ENCODE measurements at places on chromosomes 6 and 20.

- peak; percentile 34 for DNase-seq
Observed at GRCh38 chr6:26124781-26125685, 37.8 kb downstream of the HFE start.

DNA sequence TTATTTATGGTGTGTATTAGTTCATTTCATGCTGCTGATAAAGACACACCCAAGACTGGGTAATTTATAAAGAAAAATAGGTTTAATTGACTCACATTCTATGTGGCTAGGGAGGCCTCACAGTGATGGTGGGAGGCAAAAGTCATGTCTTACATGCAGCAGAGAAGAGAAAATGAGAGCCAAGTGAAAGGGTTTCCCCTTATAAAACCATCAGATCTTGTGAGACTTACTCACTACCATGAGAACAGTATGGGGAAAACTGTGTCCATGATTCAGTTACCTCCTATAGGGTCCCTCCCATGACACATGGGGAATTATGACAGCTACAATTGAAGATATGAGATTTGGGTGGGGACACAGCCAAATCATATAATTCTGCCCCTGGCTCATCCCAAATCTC lies 150.0 kb upstream of the AHI1 start:
- DNase-seq: no peak

- DNase-seq: no peak
Observed at GRCh38 chr6:121748850-121749249, 313.4 kb downstream of the GJA1 start.

DNA sequence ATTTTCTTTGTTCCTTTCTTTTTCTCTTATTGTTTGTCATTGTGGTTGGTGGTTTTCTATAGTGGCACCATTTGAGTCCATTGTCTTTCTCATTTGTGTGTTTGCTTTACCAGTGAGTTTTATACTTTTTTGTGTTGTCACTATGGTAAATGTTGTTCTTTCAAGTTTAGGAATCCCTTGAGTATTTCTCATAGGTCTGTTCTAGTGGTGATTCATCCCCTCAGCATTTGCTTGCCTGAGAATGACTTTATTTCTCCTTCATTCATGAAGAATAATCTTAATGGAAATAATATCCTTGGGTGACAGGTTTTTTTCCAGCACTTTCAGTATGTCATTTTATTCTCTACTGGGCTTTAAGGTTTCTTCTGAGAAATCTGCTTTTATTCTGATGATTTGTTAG lies 209.2 kb upstream of the ASCC3 start:
- DNase-seq: no peak

- DNase-seq: no peak
Observed at GRCh38 chr6:39328066-39328465, 5.6 kb upstream of the KCNK16 start.

DNA sequence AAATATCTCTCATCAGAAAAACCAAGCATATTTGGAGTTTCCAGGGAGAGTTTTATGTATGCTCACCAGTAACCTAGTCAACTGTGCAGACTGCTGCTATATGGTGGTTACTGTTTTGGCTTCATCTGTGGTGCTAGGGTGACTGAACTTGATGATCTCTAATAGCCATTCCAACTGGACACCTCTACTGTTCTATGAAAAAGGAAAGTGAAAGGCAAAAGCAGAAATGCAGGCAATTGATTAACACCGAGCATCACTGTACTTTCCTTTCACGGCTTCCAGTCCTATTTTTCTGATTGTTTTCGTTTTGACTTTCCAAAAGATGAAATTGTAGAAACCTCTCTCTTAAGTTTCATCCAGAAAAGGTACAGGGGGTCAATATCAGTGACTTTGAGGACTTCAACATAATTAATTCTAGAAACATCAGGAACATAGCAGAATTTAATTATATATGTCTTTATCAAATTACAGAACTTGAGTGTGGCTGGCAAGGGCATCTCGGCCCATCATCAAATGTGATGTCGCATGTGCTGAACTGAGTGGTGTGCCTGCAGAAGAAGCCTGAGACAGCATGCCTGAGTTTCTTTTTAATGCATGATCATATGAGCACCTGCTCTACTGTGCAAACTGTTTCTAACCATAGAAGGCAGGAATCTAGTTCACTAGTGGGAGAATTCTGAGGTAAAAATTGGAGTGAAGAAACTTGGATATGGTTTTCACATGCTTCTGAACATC lies 464.3 kb upstream of the FLRT3 start:
- no peak for DNase-seq

- no peak for DNase-seq
Observed at GRCh38 chr20:57694481-57694880, 15.3 kb downstream of the PMEPA1 start.

- DNase-seq: no peak
Observed at GRCh38 chr6:144612811-144613210, 327.7 kb downstream of the UTRN start.

DNA sequence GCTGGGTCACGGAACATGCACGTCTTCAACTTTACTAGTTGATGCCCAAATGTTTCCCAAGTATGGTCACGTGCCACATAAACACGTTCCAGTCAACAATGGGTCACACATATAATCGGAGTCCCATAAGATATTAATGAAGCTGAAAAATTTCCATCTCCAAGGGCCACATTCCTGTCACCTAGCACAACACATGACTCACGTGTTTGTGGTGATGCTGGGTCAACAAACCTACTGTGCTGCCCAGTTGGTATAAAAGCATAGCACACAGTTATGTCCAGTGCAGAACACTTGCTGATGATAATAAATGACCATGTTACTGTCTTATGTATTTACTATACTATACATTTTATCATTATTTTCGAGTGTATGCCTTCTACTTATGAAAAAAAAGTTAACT lies 68.0 kb upstream of the INSM1 start:
- no peak for DNase-seq

- DNase-seq: no peak
Observed at GRCh38 chr6:97195117-97195516, 87.9 kb downstream of the MMS22L start.

DNA sequence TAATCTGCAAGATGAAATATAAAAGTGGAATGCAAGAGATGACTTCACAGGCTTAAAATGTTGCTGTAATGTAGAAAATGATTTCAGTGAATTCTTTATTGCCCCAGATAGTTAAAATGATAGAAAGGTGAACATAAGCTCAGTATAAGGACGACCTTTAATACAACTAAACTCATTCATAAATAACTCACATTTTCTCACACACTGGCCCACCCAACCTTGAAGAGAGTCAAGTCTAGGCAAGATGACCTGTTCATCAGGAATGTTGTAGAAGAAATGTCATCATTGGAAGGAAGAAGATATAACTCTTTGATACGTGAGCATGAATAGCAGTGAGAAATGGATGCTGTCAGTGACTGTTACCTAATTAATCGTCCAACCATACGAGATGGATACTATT lies 111.1 kb upstream of the SASH1 start:
- DNase-seq: no peak

DNA sequence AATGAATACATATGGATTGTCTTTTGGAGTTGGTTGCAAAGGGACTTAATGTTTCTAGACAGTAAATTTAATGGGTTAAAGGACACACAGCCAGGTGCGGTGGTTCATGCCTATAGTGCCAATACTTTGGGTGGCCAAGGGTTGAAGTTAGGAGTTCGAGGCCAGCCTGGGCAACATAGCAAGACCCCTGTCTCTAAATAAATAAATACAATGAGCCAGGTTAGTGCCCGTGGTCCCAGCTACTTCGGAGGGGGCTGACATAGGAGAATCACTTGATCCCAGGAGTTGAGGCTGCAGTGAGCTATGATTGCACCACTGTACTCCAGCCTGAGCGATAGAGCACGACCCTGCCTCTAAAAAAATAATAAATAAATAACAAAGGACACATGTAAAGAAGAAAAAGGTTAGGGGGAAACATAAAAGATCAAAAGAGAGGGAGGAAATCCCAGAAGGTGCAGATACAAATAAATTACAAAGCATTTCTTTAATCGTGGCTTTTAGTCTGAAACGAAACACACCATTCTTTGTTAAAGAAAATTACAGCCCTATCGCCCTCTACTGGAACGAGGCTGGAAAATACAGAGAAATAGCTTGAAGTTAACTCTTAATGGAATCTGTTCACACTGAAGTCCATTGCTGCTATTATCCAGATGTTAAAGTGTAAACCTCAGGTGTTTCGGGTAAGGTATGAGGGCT lies 42.6 kb upstream of the SCML4 start:
- peak; percentile 83 for DNase-seq

Measured in brain (organoid and tissue), 16 donors.